ENCODE measurements at places on chromosomes 1 and 21.

DNA sequence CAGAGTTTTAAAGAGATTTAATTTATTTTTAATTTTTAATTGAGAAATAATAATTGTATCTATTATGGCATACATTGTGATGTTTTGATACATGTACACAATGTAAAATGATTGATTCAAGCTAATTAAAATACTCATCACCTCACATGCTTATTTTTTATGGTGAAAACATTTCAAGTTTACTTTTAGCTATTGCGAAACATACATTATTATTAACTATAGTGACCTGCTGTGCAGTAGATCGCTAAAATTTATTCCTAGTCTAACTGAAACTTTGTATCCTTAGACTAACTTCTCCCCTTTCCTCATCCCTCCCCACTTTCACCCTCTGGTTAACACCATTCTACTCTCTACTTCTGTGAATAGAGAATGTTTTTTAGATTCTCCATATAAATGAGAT lies 191.6 kb downstream of the DNAH14 start:
- no peak for DNase-seq

DNA sequence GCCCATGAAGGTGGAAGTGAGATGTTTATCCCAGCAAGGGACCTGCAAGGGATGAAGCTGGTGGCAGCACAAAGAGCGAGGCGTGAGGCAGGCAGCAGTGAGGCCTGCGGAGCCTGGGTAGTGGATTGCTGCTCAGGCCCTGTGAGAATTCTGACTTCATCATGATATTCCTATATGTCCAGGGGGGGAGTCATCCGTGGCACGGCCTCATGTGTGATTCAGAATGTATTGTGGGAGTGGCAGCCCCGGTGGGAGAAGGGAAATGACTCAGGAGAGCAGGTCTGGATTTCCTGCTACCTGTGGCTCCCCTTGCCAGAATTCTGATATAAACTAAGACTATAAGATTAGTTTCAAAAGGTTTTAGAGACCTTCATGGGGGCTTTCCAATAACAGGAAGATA lies 240.9 kb downstream of the CAMTA1 start:
- no peak for DNase-seq

GRCh38 chr1:199758626-199759255 lies 268.8 kb upstream of the NR5A2 start:
- DNase-seq: no peak

- DNase-seq: no peak
Observed at GRCh38 chr1:99672038-99672437, 26.1 kb downstream of the PALMD start.

- DNase-seq: no peak
Observed at GRCh38 chr1:91582431-91582921, 81.8 kb downstream of the CDC7 start.

- DNase-seq: no peak
Observed at GRCh38 chr1:58660105-58660504, 39.8 kb downstream of the MYSM1 start.

GRCh38 chr1:162387226-162388082 lies 5.9 kb downstream of the C1orf226 start:
- DNase-seq: no peak

DNA sequence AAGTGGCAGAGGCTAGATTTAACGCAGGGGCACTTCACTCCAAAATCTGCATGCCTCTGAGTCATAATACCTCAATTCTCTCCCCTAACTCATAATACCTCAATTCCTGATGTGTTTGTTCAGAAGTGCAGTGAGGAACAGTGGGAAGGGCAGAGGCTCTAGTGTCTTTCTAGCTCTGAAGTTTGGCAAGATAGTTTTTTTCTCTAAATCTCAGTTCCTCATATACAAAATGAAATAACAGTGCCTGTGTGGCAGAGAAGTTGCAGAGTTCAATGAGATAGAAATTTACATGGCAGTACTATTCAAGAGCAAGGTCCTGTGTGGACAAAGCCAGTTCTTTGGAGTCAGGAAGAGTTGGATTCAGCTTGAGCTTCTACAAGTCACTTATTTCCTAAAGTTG lies 9.8 kb downstream of the JUN start:
- no peak for DNase-seq

DNA sequence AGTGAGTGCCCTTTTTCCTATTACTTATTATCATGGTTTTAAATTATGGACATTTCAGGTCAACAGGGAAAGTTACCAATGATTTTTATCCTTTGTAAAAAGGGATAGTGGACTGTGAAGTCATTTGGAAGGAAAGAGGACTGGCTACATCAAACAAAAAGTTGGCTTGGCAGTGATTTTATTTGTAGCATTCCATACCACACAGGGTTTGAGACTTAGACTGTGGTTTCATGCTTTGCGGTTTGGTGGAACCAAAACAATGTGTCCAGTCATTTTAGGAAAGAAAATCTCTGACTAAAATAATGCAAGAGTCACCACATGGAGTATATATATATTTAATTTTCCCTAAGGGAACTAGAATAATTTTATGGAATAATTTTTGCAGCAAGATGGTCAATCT lies 239.5 kb downstream of the HMCN1 start:
- DNase-seq: no peak

GRCh38 chr1:170063109-170063826 lies 11.2 kb downstream of the KIFAP3 start:
- DNase-seq: no peak

Measured in hypothalamus (tissue), 51 donors.